Renal pelvis (tissue), 12 donors: ENCODE measurements at places on chromosomes 11 and 22.

DNA sequence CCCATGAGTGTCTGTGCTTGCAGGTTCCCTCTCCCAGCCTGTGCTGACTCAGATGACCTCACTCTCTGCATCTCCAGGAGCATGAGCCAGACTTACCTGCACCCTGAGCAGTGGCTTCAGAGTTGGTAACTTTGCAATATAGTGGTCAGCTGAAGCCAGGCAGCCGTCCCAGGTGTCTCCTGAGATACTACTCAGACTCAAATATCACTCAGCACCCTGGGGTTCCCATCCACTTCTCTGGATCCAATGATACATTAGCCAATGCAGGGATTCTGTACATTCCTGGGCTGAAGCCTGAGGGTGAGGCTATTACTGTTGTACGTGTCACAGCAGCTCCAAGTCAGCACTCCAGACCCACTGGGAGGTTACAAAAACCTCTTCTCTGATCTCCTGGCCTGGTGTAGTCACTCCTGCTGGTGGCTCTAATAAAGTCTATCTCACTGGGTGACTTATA, 87.8 kb upstream of the TOP3B start:
- DNase-seq = no peak

DNA sequence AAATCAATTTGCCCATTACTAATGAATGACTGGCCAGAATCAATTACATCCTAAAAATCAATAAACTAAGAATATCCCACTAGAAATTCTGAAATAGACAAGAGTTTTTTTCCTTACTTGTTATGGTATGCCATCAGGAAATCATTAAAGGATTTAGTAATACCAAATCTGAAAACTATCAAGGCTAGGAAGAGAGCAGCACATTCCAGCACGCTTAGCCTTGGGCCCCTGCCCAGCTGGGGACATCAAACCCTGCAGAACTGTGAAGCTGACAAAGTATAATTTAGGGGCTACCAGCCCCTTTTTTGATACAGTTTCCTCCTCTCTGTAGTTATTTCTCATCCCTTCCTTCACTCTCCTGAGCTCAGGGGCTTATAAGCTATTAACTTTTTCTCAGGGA, 247.8 kb upstream of the ZC3H12C start:
- no peak for DNase-seq

- peak; percentile 26 for DNase-seq
Observed at GRCh38 chr11:35419184-35419829, at the start of gene SLC1A2. Gene SLC1A2, minus strand, starts transcription at chr11:35419558. Its CDS starts 592 bp downstream, at chr11:35418966.

DNA sequence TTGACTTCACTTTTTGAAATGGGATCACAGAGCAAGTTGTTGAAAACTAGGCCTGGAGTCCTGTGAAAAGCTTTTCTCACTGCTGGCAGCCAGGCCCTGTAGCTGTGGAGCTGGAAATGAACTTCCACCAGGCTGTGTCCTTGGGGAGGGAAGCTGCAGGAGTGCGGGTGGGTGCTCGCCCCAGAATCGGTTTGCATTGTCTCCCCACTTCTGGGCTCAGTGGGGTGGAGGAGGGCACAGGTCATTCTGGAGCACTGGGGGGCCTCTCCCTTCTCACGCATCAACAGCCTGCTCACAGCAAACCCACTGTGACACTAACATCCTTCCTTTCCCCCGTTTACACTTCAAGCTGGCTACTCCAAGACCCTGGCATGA, 15.2 kb downstream of the GLB1L2 start:
- no peak for DNase-seq

DNA sequence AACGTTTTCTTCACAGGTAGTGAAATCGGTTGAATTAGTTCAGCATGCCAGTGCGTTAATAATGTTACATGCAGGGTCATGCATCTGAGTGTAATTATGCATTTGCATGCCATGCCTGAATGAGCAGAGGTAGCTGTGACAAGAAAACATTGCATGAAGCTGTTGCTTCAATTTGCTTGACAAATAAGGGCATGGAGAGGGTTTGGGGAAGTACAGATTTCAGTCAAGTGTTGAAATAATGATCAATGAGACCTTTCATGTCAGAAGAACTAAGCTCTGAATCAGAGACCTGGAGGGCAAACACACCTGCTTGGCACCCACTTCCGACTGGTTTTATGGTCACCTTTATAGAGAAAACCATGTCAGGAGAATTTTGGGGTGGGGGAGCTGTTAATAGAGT, 221.4 kb downstream of the DBX1 start:
- DNase-seq = no peak

GRCh38 chr11:94046796-94047195, 25.6 kb downstream of the HEPHL1 start:
- DNase-seq = no peak

DNA sequence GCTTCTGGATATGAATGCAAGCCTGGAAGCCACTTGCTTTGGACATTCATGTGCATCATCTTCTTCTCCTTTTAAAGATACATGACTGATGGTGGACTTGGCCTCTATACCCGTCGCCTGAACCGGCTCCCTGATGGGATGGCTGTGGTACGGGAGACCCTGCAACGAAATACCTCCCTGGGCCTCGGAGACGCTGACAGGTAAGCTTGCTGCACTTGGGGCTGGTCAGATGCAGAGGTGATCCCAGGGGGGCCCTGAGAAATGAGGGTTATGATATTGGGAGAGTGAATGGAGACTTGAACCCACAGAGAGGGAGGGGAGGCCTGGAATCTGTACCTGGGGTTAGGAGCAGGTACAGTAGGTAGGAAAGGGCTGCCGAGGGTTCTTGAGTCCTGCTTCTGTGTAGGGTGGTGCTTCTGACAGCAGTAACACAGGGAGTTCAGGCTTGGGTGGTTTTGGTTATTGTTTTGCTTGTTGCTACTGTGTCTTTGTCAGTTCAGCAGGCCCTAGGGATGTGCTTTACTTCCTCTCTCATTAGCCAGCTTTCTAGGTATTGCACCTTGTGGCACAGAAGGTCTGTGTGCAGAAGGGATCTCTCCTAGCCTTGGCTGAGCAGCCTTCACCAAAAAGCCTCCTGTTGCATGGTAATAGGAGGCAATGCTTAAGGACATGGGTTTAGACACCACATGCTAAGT, 176.1 kb downstream of the DBX1 start:
- DNase-seq = no peak

DNA sequence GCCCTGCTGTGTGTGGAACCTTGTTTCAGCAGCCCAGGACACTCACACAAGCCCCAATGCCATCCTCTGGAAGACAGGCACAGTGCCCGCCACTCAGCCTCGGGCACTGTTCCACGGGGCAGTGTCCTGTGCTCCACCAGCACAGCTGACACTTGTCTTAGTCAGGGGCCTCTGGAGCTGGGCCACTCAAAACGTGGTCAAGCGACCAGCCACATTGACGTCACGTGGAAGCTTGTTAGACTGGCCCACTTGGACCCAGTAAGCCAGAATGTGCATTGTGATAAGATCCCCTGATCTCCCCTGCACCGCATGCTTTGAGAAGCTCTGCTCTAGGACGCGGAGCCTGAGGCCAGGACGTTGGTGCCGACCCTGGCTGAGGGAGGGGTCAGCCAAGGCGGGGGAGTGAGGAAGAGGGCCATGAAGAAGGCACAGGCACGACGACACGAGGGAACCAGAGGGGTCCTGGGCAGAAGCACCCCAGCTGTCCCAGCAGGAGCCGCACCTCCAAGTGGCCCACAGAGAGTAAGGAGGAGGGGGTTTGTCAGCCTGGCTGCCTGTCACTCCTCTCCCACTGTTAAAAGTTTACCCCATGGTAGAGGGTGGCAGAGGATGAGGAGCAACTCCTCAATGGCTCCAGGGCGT, 64.6 kb downstream of the LINC01488 start:
- no peak for DNase-seq

DNA sequence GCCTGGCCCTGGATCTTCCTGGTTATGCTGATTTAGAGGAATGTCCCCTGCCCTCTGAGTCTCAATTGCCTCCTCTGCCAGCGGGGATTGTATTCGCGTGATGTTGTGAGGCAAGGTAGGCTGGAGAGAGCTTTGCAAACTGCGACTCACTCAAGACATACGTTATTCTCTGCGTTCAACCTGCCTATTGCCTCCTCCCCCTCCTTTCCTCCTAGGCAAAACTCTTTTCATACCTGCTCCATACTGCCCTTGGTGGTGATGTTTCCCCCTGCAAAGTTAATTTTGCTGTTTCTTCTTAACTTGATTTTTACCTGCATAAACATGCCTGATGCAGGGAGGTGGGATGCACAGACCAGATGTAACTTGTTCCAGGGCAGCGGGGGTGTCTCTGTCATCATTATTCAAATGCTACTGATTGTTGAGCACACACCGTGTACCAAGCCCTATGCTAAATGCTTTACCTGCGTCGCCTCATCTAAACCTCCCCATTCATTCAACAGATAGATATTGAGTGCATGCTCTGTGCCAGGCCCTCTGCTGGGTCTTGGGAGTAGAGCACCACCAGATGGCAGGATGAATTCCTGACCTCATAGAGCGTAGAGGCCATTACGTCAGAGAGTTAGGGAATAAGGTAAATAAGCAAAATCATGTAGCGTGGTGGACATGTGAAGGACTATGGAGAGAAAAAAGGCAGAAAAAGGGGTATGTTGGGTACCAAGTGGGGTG, 29.0 kb downstream of the SGSM1 start:
- DNase-seq = no peak

DNA sequence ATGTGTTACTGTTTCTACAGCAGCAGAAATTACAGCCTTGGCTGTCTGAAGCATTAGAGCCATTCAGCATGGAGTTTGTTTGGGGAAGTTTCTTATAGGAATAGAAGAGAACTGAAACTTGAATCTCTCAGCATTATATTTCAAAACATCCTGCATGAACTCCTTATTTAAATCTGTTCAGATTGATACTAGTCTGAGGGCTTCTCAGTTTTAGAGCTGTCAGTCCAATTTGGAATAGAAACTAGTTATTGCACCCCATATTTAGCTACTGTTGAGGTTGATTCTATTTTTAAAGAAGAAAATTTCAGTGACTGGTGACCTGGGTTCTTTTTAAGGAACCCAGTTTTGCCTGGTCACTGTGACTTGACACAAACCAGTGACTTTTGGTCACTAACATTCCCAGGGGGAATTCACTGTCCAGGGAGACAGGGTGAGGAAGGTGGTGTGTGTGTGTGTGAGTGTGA, 126.0 kb upstream of the TTC12 start:
- DNase-seq = no peak

GRCh38 chr11:73931039-73931645, 19.7 kb upstream of the DNAJB13 start:
- peak; percentile 15 for DNase-seq

GRCh38 chr11:105204636-105205035, 65.1 kb upstream of the CARD18 start:
- no peak for DNase-seq

DNA sequence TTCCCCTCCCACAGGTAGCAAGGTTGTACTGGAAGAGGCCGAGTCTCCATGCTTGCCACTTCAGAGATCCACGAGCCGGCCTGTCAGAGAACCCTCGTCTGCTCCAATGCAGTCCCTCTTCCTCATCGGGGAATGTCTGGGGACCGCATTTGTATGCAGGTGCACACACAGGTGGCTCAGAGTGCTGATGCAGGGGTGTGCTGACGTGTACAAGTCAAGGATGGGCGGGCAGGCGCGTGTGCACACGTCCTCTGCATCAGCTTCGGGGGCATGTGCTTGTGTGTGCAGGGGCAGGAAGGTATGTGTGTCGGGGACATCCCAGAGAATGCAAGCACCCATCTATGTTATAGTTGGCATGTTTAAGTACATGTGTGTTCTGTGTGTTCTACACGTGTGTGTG, 49.4 kb downstream of the ELFN2 start:
- DNase-seq = no peak

DNA sequence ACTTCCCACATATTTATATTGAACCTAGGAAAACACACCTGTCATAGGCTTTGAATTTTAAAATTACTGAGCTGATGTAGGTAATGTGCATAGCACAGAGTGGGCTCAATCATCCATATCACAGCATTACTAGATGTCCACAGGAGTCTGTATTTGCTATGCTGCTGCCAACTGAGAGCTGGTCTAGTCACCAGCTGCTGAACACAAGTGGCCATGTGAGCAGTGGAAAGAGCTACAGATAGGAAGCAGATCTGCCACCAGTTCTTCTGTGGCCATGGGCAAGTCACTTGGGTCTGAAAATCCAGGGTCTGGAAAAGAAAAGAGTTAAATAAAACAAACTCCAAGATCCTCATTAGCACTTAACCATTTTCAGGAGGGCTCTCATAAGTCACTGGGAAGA, 91.8 kb downstream of the APIP start:
- DNase-seq = no peak

GRCh38 chr22:46499805-46500189, 37.6 kb downstream of the CELSR1 start:
- no peak for DNase-seq

GRCh38 chr11:100980156-100980555, 149.5 kb downstream of the PGR start:
- peak; percentile 10 for DNase-seq

DNA sequence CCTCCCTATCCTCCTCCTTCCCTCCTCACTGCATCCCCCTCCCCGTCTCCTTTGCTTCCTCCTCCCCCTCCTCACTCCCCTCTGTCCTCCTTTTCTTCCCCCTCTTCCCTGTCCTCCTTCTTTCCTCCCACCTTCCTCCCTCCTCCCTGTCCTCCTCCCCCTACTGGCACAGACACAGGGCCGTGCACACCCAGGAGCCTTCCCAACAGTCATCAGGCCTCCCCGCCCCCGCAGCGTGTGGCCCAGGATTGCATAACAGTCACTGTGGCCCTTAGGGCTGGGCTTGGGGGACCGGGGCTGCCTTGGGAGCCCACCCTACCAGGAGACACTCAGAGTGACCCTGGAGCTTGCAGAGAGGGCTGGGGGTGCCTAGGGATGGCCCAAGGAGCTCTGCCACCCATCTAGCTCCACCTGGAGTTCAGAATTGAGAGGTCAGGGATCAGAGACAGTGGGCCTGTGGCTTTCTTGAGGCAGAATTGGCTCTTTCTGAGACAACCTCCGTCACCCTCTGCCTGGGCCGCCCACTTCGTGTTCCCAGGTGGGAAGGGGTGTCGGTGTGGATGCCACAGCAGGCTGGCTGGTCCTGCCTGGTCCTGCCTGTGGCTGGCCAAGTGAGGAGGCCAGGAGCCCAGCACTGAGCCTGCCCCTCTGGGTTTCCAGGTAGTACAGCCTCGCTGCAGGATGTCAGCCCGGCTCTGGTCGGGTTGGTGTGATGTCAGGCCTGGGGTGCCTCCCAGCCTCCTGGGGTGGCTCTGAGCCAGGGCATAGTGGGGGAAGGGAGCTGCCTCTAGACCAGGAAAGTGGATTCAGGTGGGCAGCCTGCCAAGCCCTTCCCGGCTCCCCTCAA, 1.6 kb downstream of the SPI1 start:
- no peak for DNase-seq

GRCh38 chr11:12408156-12408770, 30.9 kb downstream of the PARVA start:
- no peak for DNase-seq

- DNase-seq = no peak
Observed at GRCh38 chr11:2739531-2740274, 39.9 kb upstream of the KCNQ1OT1 start.

- DNase-seq = no peak
Observed at GRCh38 chr11:86047275-86047991, 21.5 kb downstream of the PICALM start.

GRCh38 chr11:63745304-63746170, 23.0 kb downstream of the ZFTA start:
- DNase-seq = no peak

- peak; percentile 52 for DNase-seq
Observed at GRCh38 chr11:11463405-11463804, 110.4 kb upstream of the CSNK2A3 start.

GRCh38 chr11:9089061-9089460, 2.3 kb downstream of the SCUBE2 start:
- no peak for DNase-seq
